ENCODE measurements at places on chromosomes 11 and 22.

DNA sequence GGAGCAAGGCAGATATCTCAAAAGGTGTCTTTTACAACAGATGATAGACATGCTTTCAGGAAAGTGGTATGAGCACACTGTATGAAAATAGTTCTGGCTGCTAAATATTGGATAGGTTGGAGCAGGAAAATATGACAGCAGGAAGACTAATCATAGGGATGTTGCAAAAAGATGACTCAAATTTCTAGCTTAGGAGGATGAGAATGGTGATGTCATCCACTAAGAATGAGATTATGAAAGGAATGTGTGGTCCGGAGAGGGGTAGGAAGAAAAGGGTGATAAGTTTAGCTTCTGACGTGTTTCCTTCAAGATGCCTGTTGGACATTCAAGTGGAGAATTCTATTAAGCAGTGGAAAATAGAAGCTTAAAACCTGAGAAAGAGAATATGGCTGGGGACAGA is 46.4 kb downstream of the RCN1 start:
- no peak for DNase-seq

- DNase-seq: no peak
These were observed 78.4 kb upstream of the CCDC179 start for GRCh38 chr11:22938691-22939090.

- DNase-seq: peak; percentile 43
These were observed 114.6 kb upstream of the BID start for GRCh38 chr22:17888855-17889254.

- no peak for DNase-seq
These were observed 18.8 kb upstream of the NLRP6 start for GRCh38 chr11:259413-259812.

DNA sequence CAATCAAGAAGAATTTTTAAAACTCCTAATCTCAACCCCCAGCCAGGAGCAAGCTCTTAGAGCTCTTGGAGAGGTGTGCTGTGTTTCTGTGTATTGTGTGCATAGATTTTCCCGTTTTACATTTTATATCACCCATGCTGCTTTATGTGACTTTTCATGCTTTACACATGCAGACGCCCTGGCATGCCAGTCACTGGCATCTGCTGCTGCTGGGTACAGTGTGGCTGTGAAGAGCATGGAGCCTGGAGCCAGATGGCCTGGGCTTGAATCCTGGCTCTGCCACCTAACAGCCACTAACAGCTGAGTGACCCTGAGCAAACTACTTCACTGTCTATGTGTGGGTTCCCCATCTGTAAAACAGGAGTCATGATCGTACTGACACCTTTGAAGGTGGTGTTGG is 23.1 kb downstream of the POLR3H start:
- no peak for DNase-seq

DNA sequence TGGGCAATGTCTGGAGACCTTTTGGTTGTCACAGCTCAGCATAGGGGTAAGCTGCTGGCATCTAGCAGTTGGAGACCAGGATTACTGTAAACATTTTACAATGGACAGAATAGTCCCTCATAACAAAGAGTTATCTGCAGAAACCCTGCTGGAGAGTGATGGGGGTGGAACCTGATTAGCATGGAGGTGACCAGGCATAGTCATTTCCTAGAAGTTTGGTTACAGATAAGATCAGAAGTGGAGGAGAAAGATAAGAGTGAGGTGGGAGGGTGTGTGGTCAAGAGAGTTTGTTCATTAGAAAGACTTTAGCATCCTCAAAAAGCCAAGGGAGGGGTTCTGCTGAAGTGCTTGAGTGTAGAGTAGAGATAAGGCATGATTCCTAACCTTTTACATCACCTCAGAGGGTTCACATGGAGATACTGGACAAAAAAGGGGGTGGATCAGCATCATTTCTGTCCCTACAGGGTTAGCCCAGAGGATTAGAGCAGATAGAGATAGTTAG is 38.8 kb downstream of the PRDM11 start:
- DNase-seq: no peak

DNA sequence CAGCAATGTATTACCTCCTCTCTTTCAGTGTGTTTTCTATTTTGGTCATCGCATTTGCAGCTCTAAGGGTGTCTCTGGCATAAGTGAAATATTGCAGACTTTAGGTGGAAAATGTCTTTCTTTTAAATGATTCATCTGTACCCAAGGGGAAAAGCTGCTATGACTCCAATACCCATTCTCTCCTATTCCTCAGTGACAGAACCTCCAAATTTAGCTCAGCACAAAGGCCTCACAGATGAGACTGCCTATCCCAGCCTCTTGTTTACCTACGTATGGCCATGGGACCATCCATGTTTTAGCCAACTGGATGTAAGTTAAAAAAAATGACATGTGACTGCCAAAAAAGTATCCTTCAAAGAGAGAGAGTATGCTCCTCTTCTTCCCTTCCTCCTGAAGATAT is 7.9 kb downstream of the MTMR2 start:
- no peak for DNase-seq

- DNase-seq: no peak
These were observed 9.4 kb downstream of the IGSF9B start for GRCh38 chr11:133947321-133947756.

GRCh38 chr22:29259253-29259899 is 8.4 kb downstream of the RHBDD3 start:
- no peak for DNase-seq

DNA sequence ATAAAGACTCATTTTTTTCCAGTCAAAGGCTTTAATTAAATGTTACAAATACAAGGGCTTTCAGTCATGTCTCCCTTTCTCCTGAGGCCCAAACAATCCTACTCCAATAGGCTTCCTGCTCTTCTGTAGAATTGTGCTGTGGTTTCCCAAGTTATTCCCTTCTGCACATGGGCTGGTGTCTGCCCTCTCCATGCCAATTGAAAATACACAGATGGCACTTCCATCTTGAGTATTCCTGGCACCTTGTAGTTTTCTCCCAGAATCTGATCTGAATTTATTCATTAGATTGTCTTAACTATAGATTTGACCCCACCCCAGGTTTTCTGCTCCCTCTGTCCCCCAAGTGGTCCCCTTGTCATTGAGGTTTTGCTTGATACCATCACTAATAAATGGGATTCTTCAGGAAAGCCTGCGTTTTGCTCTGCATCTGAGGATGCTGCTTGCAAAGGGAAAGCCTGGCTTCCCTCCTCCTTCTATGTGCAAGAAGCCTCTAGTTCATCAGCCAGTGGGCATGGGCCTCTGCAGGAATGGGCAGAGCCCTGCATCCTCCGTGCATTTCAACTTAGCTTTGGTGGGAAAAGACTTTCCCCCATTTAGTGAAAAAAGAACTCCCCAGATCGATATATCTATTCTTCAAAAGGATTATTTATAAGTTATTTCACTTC is 926.7 kb downstream of the NTM start:
- DNase-seq: no peak

All from gastrocnemius medialis (tissue), 4 donors.